Ureter (tissue), 1 donor: ENCODE measurements at places on chromosomes 4 and X. TPM values are rescaled to one million over a fixed set of nuclear protein-coding genes. Genes with fewer than 3 reads are reported as not detected.

- no peak for DNase-seq
Measured at GRCh38 chr4:176270669-176271068, 1.6 kb upstream of the ASB5 start.

DNA sequence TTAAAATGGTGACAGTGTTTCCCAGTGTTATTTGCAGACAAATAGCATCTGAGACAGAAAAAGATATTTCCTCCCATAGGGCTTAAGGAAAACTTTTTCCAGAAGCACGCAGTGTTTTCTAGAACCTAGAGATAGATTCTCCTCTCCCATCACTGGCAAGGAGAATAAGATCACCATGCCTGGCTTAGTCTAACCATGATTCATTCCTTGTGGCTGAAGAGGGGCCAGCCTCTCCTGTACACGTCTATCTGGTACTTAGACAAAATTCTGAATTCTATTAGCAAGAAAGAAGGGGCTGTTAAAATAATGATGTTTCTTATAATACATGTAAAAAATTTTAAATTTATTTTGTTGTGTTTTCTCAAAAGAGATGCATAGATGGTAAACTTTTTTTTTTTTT lies 296.1 kb upstream of the LDB2 start:
- no peak for DNase-seq

The PHF8 gene
- total RNA-seq = 52.4 TPM

DNA sequence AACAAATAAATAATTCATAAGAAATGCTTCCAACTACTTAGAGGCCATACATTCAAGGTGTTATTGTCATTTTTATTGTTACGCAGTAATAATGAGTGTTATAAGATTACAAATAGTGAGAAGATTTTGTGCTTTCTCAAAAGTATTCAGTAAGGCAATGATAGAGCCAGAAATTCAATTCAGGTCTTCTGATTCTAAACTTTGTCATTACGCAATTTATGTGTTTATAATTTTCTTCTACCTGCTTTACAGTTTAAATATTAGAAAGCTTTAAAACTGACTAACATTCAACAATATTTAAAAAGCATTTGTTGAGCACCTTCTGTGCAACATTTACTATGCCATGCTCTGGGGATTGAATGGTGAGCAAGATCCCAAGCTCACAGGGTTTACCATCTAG lies 183.4 kb upstream of the ETNPPL start:
- DNase-seq = no peak

The PABPC5 gene
- 1.6 TPM for total RNA-seq

- DNase-seq = no peak
Measured at GRCh38 chr4:75344915-75345314, 169.3 kb downstream of the RCHY1 start.

GRCh38 chr4:39698424-39699009 lies 581 bp downstream of the UBE2K start:
- DNase-seq = peak; percentile 57

GRCh38 chr4:19254486-19254885 lies 997.2 kb upstream of the SLIT2 start:
- DNase-seq = no peak

The MAOB gene
- total RNA-seq = 28.2 TPM

DNA sequence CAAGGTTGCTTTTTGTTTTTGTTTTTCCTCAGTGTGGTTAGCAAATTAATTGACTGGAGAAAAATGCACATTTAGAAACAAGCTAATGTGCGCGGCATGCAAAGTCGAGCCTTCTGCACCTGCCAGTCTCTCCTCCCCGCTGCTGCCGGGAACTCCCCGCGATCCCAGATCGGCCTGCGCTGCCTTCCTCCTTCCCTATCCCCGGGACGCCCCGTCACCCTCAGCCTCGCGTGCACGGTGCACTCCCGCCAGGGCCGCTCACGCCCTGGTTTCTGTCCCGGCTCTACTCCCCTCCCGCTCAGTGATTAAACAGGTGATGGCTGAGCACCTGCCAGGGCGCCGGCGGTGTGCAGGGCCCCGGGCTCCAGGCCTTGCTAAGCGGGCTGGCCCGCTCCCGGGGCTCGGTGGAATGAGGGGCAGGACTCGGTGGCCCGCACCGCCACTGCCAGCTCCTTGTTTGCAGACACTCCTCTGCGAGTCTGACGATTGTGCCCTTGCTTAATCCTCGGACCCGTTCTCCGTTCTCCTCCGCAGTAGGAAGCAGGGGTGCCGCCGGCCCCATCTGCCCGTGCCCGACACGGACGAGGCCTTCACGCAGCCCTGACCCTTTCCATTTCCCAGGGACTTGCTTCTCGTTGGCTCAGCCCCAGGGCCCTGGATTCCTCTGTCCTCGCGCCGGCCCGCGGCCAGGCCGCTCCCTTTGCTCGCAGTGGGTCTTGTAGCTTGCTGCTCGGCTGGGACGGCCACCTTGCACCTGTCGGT lies 143.4 kb downstream of the TRIML1 start:
- DNase-seq = no peak

The SPINK2 gene
- not detected for total RNA-seq
